ENCODE measurements at places on chromosomes 1 and 21.
A peak's percentile ranks its signal among the peaks of the same experiment; 100 is the strongest.

DNA sequence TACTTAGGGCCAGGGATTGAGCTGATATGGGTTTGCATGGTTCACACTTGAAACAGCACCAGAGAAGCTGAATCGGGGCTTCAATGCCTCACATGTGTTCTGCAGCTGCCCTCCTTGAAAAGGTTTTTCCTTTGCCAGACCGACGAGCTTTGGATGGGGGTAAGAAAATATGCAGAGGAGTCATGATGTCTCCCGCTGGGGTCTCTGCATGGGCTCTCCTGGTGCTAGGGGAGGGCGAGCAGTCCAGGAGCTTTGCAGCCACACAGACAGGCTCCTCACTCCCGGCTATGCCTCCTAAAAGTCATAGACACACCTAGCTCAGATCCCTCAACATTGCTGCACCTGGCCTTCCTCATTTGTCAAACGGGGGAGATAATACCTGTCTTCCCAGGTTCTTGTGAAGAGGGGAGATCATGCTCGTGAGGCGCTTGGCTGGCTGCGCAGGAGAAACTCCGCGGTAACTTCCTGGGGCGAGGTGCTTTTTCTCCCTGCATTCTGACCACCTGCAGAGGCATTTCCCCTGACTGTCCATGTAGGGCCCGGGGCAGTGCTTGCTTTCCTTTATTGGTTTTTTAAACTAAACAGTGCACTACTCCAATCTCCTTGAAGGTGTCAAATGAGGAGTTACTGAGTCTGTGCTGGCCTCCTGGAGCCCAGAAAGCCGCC is 112.4 kb downstream of the PLXNA2 start:
- peak; percentile 11 for DNase-seq

DNA sequence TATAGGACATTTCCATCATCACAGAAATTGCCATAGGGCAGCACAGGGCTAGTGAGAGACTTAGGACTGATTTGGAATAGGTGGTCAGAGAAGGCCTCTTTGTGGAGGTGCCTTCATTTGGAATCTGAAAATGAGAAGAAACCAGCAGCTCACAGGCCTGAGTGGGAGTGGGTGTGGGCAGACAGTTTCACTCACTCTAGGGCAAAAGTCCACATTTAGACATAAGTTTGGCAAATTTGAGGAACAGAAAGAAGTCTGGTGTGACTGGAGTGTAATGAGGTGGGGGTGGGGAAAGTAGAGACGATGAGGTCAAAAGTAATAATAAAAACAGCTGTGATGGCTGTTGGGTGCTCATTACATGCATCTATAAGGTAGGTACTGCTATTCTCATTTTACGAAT is 22.4 kb upstream of the BCAR3 start:
- DNase-seq: no peak

GRCh38 chr21:16402752-16403151 is 673.0 kb downstream of the USP25 start:
- DNase-seq: no peak

DNA sequence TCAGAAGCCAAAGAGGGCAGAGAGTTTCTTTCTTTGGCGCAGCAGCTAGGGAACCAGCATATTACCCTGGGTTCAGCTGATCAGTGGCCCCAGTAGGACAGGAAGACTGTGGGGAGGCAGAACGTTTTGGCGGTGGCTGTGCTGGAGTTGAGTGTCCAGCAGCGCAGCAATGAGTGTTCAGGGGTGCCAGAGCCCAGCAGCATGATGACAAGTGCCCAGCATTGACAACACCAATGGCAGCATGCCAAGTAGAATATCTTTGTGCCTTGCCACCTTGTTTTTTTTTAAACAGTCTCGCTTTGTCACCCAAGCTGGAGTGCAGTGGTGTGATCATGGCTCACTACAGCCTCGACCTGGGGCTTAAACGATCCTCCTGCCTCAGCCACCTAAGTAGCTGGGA is 106.7 kb upstream of the CDC42BPA start:
- DNase-seq: no peak

- DNase-seq: peak; percentile 18
Observed at GRCh38 chr21:39315603-39316445, 2.4 kb upstream of the BRWD1 start.

DNA sequence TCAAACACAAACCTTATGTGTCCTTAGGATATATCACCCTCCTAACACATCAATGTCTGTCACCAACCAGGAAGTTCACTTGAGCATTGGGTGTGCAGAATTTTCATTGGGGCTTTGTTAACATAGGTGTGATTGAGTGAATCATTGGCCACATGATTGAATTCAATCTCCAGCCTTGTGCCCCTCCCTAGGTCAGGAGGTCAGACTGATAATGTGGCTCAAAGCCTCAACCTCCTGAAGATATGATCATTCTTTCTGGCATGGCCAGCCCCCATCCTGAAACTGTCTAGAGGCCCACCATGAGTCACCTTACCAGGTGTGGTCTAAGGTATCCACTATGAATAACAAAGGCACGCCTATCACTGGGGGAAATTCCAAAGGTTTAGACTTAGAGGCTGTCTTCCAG is 90.1 kb downstream of the PKN2 start:
- DNase-seq: peak; percentile 59

DNA sequence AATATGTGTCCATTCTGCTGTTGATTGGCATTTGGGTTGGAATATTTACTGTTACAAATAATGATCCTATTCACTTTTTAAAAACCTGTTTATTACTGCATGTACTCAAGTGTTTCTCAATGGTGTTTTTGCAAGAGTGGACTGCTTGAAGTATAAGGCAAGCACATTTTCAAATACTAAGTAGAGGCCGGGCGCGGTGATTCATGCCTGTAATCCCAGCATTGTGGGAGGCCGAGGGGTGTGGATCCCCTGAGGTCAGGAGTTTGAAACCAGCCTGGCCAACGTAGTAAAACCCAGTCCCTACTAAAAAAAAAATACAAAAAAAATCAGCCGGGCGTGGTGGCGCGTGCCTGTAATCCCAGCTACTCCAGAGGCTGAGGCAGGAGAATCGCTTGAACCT is 276.9 kb upstream of the ADGRL4 start:
- DNase-seq: no peak

DNA sequence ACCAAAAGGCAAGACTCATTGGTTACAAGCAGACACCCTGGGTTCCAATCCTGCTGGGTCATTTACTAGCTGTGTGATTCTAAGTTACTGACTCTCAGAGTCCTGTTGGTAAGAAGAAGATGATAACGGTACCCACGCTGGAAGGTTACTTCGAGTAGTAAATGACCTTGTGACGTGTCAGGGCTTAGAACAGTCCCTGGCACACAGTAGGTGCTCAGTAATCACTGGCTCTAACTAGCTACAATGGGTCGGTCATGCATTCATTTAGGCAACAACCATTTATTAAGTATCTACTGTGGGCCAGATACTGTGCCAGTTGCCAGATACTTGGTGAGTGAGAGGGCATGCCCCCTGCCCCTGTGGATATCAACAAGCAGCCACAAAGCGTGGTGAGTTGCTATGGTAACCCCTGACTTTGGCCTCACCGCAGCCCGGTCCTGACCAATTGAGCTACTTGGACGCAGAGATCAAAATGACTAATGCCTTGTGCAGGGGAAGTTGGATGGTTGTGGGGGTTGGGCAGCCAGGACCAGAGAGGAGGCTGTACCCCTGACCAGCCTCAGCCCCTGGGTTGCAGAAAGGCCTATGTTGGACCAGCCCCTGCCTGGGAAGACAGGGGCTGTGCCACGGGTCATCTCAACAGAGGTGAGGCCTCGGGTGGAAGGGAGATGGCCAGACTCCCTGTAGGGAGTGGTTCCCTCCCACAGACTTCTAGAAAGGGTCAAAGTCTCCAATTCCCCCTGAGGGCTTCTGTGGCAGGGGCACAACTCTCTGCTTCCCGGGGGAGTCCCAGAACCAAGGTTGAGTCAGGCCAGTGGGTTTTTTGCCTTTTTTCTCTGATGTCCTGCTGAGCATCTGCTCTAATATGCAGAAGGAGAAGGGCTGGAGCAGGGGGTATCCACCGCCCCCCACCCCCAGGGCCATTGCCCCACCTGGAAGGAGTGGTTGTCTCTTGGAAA is 16.0 kb downstream of the DHRS3 start:
- DNase-seq: peak; percentile 28

- no peak for DNase-seq
Observed at GRCh38 chr1:86991549-86992186, 77.2 kb downstream of the HS2ST1 start.

Measured in activated CD4-positive, alpha-beta memory T cell treated with anti-CD3 and anti-CD28 coated beads for 36 hours (primary cell).